CD14-positive monocyte (primary cell): ENCODE measurements at places on chromosomes 2 and 18. TPM values are rescaled to one million over a fixed set of nuclear protein-coding genes. Genes with fewer than 3 reads are reported as not detected.

- DNase-seq, result no peak
Measured at GRCh38 chr2:7612969-7613368, 695.8 kb downstream of the RNF144A start.

- peak; percentile 29 for DNase-seq
Measured at GRCh38 chr2:181239201-181239799, 217.9 kb upstream of the ITGA4 start.

DNA sequence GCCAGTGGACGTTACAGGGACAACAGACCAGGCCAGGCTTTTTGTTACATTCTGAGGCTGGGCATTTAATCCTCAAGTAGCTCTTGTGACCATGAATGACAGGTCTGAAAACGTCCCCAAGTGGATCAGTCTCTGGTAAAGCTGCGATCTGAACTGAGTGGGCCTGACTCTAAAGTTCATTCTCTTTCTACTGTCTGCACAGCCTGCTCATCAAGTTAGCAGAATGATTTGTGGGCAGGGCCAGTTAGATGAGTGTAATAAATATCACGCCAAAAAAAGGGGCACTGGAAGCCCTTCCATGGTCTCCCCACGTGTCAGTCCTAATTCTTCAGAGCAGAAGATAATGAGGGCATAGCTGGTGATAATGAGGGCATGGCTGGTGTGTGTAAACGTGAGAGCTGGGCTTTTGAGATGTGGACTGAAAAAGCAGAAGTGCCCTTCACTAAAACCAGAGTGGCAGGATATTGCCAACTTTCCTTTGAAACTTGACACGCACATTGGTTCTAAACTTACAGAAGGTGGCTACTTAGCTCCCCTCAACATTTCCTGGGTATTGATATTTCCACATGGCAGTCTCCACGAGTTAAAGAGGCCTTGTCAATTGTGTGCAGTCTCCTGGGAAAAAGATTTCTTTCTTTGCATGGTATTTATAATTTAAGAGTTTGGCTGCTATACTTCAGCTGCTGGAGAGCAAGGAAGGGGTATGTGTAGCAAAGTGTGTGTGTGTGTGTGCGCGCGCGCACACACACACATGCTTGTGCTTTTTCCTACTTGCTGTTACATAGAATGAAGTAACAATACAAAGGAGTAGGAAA lies 72.7 kb upstream of the LYPD6B start:
- peak; percentile 69 for DNase-seq

DNA sequence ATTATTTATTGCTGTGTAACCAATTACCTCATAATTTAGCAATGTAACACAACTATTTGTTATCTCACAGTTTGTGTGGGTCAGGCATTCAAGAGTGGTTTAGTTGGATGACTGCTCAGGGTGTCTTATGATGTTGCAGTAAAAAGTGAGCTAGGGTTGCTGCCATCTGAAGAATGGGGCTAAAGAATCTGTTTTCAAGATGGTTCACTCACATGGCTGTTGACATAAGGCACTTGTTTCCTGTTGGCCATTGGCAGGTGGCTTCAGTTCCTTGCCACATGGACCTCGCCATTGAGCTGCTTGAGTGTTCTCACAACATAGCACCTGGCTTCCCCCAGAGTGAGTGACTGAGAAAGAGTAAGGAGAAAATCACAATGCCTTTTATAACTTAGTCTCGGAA lies 123.2 kb downstream of the TMEM17 start:
- DNase-seq, result no peak

DNA sequence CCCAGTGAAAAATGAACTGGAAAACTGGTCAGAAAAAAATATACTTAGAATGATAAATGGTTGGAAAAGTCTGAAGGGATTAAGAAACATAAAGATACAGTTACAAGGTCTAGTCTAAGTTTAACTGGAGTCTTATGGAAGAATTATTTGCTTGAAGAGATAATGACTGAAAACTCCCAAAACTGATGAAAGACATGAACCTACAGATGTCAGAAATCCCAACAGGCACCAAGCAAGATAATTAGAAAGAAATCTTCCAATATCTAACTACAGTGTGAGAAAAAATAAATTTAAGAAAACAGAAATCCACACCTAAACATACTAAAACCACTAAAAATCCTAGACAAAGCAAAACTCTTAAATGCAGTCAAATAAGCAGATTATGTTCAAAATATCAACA lies 19.4 kb downstream of the SS18 start:
- no peak for DNase-seq

GTF2A1L gene
- polyA plus RNA-seq, result not detected

RAB10 gene
- 258 TPM for polyA plus RNA-seq
